ENCODE measurements at places on chromosomes 3 and 15.

- no peak for DNase-seq
Measured at GRCh38 chr15:92200891-92201290, 192.8 kb upstream of the ST8SIA2 start.

GRCh38 chr3:135178566-135178965, 383.5 kb downstream of the EPHB1 start:
- DNase-seq: no peak

GRCh38 chr3:11661052-11661656, 17.4 kb upstream of the VGLL4 start:
- no peak for DNase-seq

DNA sequence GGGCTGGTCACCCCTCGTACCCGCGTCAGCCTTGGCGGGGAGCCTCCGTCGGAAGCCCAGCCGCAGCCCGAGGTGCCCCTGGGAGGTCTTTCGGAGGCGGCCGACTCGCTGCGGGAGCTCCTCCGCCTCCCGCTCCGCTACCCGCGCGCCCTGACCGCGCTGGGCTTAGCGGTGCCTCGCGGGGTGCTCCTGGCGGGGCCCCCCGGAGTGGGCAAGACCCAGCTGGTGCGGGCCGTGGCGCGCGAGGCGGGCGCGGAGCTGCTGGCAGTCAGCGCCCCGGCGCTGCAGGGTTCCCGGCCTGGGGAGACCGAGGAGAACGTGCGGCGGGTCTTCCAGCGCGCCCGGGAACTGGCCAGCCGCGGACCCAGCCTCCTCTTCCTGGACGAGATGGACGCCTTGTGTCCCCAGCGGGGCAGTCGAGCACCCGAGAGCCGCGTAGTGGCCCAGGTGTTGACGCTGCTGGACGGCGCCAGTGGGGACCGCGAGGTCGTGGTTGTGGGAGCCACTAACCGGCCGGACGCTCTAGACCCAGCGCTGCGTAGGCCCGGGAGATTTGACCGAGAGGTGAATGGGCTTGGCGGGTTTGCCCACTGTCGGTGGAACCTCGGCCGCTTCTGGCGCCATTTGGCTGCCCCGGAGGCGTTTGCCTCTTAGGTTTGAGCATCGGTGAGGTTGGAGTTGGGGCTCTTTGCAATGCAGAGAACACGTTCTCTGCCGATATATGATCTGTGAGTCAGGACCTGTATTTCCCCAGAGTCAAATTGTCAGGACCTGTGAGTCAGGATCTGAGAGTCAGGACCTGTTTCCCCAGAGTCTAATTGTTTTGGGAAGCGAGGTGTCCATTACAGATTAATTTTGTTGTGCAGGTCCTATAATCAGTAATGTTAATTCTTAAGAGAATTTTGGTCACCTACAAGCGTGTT, 24.9 kb upstream of the GATM start:
- DNase-seq: no peak

DNA sequence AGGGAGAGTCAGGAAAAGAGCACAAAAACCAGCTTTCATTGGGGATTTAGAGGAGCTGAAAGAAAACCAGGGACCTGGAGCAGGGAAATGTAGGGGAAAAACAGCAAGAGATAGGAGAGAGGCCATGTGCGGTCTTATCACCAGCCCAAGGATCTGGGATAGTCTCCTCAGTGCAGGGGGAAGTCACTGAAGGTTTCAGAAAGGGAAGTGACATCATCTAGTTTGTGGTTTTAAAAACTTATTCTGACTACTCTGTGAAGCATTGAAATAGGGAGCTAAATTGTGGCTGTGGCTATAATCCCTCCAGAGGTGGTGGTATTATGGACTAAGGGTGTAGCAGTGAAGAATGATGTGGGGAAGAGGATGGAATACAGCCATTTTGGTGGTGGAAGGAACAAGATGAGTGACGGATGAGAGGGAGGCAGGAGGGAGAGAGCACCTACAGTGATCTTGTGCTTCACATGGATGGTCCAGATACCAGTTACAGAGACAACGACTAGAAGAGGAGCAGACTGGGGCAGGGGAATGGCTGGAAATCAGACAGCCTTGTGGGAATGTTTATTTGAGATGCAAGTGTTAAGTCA, 72.7 kb downstream of the HMG20A start:
- DNase-seq: no peak

GRCh38 chr3:120488296-120488695, 37.5 kb upstream of the FSTL1 start:
- DNase-seq: no peak

DNA sequence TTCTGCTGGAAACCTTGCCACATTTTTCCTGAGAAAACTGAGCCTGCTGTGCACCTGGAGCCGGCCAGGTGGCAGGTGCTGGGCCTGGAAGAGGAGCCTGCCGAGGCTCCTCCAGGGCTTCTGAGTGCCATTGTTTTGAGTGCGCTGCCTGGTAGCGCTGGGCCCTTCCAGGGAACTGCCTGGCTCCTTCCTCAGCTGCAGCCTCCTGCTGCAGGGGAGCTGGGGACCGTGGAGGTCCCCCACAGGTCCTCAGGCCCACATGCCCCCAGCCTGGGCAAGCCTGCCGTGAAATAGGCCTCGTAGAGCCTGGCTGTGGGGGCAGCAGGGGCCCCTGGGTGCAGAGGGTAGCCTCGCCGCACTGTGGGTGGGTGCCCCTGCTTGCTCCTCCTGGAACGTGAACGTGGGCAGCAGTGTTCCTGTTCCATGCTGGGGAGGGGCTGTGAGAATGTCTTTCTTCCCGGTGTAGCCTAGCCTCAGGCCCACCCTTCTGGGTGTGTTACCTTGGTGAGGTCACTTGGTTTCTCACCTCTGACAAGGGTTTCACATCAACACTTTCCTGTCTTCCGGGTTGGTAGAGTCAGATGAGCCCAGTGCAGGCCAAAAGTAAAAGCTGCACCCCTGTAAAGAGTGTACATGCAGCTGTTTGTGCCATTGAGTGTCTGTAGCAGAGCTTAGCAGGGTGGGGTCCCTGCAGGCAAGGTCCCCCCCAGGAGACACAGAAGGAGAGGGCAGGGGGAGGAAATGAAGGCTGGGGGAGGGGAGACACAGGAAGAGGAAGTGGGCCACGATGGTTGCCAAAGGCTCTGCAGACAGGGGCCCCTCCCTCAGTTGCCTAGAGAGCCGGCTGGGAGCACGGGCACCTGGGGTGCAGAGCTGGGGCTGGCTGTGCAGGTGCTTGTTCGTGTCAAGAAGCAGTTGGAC, 34.5 kb downstream of the KLF13 start:
- DNase-seq: no peak

- no peak for DNase-seq
Measured at GRCh38 chr3:197085137-197085536, 55.5 kb upstream of the MELTF start.

- DNase-seq: no peak
Measured at GRCh38 chr3:35862057-35862456, 222.7 kb downstream of the ARPP21 start.

- no peak for DNase-seq
Measured at GRCh38 chr3:58434990-58435389, 1.4 kb upstream of the PDHB start.

All from activated CD4-positive, alpha-beta T cell treated with anti-CD3 and anti-CD28 coated beads for 24 hours (primary cell).